ENCODE measurements at places on chromosomes 3 and 15.

DNA sequence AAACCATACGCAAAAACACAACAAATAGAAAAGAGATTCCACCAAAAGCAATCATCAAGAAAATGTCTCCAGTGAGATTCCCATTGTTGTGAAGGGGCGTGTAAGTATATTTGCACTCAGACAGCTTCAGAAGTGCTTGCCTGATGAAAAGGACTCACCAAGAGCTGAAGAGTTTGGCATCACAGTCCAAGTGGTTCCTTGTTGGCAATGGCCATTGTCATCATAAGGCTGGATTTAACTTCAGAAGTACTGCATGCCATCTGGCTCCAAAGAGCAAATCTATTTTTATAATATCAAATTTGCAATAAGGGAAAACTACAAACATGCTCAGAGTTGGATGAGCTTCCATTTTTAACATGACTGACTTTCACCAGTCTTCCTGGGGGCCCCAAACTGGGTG, 505.3 kb upstream of the NR2F2 start:
- no peaks in the 10 kb centered on the region for H3K4me1 ChIP-seq
- H3K27me3 ChIP-seq, result peaks cover 4% of the 10 kb centered on the region
- H3K27ac ChIP-seq, result no peak overlapping the region
- DNase-seq, result no peak
- no peaks in the 10 kb centered on the region for H3K36me3 ChIP-seq

DNA sequence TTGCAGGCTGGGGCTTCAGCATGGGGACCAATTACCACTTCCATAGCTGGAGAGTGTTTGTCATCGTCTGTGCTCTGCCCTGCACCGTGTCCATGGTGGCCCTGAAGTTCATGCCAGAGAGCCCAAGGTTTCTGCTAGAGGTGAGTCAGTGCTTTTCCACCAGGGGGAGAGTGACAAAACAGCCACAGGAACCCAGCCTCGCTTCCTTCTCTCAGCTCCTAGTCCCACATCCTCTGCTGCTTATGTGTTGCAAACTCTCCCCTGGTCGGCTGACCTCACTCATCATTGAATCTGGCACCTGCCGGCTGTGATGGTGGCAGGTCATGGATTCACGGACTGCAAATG, 158.3 kb downstream of the SV2B start:
- H3K4me1 ChIP-seq, result no peaks in the 10 kb centered on the region
- DNase-seq, result no peak
- no peak overlapping the region for H3K4me3 ChIP-seq
- H3K27me3 ChIP-seq, result peaks cover 8% of the 10 kb centered on the region

GRCh38 chr3:24378313-24378712, 116.3 kb downstream of the THRB start:
- DNase-seq, result no peak
- no peaks in the 10 kb centered on the region for H3K36me3 ChIP-seq
- H3K4me1 ChIP-seq, result peaks cover 25% of the 10 kb centered on the region
- H3K4me3 ChIP-seq, result no peak overlapping the region

DNA sequence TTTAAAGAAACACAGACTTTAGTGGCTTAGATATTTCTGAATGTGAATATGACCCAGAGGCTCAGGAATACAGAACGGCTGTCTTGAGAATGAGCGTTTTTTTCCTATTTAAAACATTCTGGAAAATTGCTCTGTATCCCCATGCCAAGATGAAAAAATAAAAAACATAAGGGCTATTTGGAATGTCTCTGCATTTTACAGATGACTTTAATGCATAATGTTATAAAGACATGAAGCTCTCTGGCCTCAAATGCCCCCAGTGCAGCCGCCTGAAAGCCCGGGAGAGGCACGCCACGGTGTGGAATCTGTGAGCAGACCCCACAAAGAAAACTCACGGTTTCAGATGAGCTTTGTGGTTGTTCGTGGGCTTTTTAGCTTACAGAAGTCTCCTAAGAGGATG, 322.5 kb upstream of the ICE2 start:
- no peak for DNase-seq
- no peaks in the 10 kb centered on the region for H3K4me1 ChIP-seq
- H3K36me3 ChIP-seq, result no peaks in the 10 kb centered on the region
- no peak overlapping the region for H3K27ac ChIP-seq
- H3K27me3 ChIP-seq, result no peaks in the 10 kb centered on the region

- H3K4me3 ChIP-seq, result no peak overlapping the region
- H3K4me1 ChIP-seq, result no peaks in the 10 kb centered on the region
- no peaks in the 10 kb centered on the region for H3K27me3 ChIP-seq
- DNase-seq, result no peak
- no peak overlapping the region for H3K27ac ChIP-seq
Measured at GRCh38 chr15:95988574-95988887, 342.0 kb upstream of the NR2F2 start.

GRCh38 chr15:94272251-94272898, 41.0 kb downstream of the MCTP2 start:
- DNase-seq, result no peak
- no peaks in the 10 kb centered on the region for H3K27me3 ChIP-seq
- no peak overlapping the region for H3K27ac ChIP-seq
- H3K36me3 ChIP-seq, result no peaks in the 10 kb centered on the region
- no peaks in the 10 kb centered on the region for H3K4me1 ChIP-seq

DNA sequence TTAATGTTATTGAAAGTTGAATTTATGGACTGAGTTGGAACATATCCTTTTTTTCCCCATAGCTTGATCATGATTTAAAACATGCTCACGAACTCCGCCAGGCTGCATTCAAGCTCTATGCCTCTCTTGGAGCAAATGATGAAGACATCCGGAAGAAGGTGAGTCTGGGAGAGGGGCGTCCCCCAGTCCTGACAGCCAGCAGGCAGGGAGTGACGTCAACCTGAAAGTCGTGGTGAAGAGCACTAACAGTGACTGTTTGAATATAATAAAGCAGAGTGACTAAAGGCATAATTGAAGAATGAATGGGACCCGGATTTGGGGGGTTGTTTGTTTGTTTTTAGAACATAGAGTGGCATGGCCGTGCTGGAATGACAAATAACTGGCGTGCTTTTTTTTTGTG, 57.9 kb downstream of the ARMC8 start:
- no peak overlapping the region for H3K4me3 ChIP-seq
- no peak for DNase-seq
- H3K27ac ChIP-seq, result no peak overlapping the region
- peaks cover 29% of the 10 kb centered on the region for H3K36me3 ChIP-seq
- H3K27me3 ChIP-seq, result no peaks in the 10 kb centered on the region
- H3K4me1 ChIP-seq, result no peaks in the 10 kb centered on the region

Measured in large intestine (tissue), 12 donors.